ENCODE measurements at places on chromosomes 4 and X.

DNA sequence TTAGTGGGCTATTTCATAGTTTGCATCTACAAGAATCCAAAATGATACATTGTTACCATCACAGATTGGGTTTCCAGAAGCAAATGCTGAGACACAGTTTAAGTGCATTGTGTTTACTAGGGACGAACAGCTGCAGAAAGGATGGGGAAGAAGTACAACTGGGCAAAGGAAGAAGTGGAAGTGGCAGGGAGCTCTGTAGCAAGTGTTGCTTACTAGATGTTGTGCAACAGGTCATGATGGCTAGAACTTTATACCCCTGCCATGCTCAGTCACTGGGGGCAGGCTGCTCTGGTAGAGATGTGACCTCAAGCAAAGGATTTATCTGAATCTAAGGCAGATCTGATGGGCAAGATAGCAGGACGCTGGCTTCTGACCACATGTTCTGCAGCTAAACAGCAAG lies 76.1 kb upstream of the EMCN start:
- DNase-seq: no peak

DNA sequence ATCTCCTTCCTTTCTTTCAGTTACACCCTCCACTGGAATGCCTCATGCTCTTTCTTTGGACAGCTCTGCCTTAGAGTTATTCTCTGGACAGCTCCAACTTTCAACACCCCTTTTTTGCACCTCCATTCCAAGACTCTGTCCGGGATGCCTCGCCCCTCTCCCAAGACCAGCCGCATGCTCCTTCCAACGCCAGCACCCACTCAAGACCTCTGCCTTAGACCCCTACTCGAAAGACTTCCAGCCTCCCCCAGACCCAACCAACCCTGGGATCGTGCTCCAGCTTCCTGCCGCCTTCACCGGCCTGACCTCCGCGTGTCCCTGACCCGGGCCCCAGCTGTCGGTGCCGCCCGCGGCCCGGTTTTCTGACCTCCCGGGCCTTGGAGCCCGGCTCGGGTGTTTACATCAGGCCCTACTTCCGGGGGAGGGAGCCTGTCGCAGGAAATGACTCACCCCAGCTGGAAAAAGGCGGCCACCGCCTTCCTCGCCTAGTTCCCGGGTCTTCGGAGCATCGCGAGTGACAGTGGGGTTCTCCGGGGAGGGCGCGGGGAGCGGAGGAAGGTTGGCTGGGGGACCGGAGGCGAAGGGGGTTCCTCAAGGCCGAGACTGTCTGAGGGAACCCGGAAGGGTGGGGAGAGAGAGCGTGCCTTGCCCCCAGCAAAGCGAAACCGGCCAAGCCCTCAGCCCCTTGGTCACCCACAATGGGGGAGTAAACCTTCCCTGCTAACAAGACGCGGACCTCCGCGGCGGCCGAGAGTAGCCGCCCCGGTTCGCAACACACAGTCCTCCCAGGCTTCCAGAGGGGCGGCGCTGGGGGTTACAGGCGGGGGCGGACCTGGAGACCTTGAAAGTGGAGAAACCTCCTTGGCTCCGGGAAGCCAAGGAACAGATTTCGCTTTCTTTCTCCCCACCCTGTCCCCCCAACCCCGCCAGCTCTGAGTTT lies at the start of gene WDR45:
TSS of gene WDR45 (minus strand) at position 399 of the 940 bp plus-strand sequence. CDS start 1,792 bp downstream, outside the sequence.
- peak; percentile 55 for DNase-seq

DNA sequence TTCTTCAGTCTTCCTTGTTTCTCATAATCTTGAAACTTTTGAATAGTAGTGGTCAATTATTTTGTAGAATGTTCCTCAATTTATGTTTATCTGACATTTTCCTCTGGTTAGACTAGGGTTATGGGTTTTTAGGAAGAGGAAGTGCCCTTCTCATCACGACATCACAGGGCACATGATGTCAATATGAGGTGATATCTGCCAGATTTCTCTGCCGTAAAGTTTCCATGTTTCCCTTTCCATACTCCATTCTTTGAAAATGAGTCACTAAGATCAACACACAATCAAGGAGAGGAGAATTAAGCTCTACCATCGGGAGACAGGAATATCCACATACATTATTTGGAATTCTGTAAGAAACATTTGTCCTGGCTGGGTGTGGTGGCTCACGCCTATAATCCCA lies 28.4 kb downstream of the RP2 start:
- no peak for DNase-seq

DNA sequence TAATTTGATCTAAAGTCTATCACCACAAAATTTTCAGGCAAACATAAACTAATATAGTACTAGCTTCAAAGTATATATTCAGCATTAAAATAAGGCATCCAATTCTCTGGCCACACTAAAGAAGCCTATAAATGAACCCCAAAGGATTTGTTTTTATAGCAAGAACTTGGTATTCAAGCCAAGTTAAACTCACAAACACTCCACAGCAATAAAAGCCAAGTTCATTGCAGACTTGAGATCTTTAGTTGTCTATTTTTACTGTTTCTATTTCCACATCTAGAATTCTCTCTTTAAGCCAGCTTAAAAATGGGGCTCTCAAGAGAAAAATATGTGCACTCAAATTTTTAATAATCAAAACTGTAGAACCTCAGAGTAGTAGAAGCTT lies 51.1 kb downstream of the WDFY3 start:
- DNase-seq: no peak

DNA sequence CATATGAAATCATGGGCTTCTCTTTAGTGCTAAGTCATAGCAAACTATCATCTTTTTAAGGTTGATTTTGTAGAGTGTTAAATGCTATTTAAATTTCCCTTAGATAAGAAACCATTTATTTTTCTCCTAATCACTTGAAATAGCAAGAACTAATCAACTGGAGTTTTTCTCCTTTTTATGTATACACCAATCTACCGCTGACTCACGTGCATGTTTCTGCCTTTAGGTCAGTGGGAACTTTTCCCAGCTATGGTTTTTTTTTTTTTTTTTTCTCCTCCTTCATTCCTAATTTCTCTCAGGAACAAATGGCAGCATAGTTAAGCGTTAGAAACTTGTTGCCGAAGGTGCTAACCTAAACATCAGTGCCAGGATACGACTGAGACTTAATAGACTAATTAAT lies 176.4 kb downstream of the BMPR1B start:
- no peak for DNase-seq

GRCh38 chr4:1232661-1233621 lies 16.0 kb downstream of the CTBP1 start:
- no peak for DNase-seq

DNA sequence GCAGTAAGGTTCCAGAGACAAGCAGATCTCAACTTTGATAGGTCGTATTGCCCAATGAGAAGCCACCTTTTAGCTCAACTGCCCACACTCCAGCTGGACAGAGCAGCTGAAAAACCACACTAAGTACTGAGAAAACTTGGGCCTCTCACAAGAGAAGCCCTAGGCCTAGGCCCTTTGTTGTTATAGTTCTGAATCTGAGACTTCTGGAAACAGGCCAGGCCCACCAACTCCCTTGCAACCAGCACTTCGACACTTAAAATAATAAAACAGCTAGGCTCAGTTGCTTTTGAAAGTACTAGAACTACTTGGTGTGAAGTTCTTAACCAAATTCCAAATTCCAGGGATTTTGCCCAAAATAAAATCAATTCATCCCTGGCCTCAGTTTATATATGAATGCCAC lies 13.5 kb upstream of the RTL5 start:
- no peak for DNase-seq

Data from substantia nigra (tissue), 51 donors.